ENCODE measurements at places on chromosomes 7 and 10.

GRCh38 chr7:27165996-27166530 is 726 bp upstream of the HOXA9 start:
- DNase-seq, result no peak

GRCh38 chr7:45028920-45029344 is 28.9 kb downstream of the CCM2 start:
- DNase-seq, result no peak

- no peak for DNase-seq
Observed at GRCh38 chr7:147810269-147810668, 780.3 kb upstream of the C7orf33 start.

- no peak for DNase-seq
Observed at GRCh38 chr10:103947799-103948516, 19.0 kb upstream of the SLK start.

- DNase-seq, result no peak
Observed at GRCh38 chr10:58919927-58920654, 256.4 kb upstream of the PHYHIPL start.
